ENCODE measurements at places on chromosomes 7 and 10. TPM values are rescaled to one million over a fixed set of nuclear protein-coding genes. Genes with fewer than 3 reads are reported as not detected.

Gene KLF14
- total RNA-seq = not detected

Gene DEPP1
- total RNA-seq = 230 TPM

Gene FIS1
- total RNA-seq = 123 TPM

Gene ZNF679
- not detected for total RNA-seq

Gene ELN
- 0.07 TPM for total RNA-seq

Gene EEPD1
- total RNA-seq = 0.27 TPM

Gene ENTPD1
- 19.6 TPM for total RNA-seq

Gene FAS
- 24.3 TPM for total RNA-seq

Gene FXYD4
- total RNA-seq = not detected

Gene ABCB1
- total RNA-seq = 9.7 TPM

Gene SVIL
- total RNA-seq = 152 TPM

Gene BTBD16
- not detected for total RNA-seq

Gene TFR2
- total RNA-seq = 0.43 TPM

Gene AGBL3
- 2.9 TPM for total RNA-seq

Gene MRLN
- total RNA-seq = not detected

Gene GHRHR
- total RNA-seq = not detected

Gene EVX1
- total RNA-seq = not detected

Gene SPOCK2
- total RNA-seq = 0.29 TPM

Gene PRSS37
- not detected for total RNA-seq

Gene C10orf120
- total RNA-seq = not detected

Gene KCNIP2
- 0.79 TPM for total RNA-seq

Gene PRF1
- total RNA-seq = not detected

Gene CALML3
- total RNA-seq = not detected

Gene CALCR
- total RNA-seq = not detected

Gene PPP1R9A
- 4.1 TPM for total RNA-seq

Gene PNLIPRP3
- total RNA-seq = not detected
